ENCODE measurements at places on chromosomes 7 and 10.
A peak's percentile ranks its signal among the peaks of the same experiment; 100 is the strongest.

DNA sequence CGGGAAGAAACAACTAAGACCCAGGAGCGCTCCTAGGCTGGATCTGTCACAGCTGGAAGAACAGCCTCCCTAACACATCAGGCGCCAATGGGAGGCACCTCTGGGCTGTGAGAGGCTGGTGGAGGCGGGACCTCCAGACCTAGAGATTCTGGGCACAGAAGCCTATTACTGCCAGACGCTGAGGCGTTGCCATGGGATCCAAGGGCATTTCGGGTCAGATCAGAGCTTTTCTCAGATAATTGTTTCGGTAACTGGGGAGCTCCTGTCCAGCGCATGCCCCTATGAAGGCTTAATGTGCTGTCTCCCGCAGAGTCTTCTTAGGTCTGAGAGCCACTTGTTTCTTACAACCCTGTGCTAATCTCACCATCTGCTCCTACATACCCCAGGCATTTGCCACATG, 339.2 kb downstream of the ZNF716 start:
- DNase-seq = peak; percentile 79

DNA sequence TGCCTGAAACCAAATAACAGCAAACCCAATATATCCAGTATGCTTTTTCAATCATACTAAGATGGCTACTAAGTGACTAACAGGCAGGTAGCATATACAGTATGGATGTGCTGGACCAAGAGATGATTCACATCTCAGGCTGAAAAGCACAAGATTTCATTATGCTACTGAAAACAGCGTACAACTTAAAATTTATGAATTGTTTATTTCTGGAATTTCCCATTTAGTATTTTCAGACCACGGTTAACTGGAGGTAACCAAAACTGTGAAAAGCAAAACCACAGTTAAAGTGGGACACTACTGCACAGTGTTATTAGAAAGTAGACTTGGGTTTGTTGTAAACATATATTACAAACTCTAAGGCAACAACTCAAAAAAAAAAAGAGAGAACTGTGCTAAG, 91.5 kb downstream of the KMT2C start:
- DNase-seq = no peak

DNA sequence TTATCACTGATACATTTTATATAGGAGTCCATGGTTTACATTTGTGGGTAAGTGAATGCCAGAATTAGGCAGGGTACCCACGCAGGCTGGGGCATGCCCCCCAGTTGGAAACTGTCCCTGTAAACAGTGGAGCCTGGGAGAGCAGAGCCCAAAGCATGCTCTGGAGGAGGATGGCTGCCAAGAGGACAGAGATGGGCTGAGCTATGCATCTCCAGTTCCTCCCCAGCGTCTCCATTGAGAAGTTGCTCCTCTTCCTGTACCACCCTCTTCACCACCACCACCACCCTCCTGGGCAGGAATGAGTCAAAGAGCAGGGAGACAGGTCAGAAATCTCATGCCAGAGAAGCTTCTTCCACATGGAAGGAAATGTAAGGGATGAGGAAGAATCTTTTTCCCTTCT, 67.7 kb upstream of the KMT2E start:
- no peak for DNase-seq

DNA sequence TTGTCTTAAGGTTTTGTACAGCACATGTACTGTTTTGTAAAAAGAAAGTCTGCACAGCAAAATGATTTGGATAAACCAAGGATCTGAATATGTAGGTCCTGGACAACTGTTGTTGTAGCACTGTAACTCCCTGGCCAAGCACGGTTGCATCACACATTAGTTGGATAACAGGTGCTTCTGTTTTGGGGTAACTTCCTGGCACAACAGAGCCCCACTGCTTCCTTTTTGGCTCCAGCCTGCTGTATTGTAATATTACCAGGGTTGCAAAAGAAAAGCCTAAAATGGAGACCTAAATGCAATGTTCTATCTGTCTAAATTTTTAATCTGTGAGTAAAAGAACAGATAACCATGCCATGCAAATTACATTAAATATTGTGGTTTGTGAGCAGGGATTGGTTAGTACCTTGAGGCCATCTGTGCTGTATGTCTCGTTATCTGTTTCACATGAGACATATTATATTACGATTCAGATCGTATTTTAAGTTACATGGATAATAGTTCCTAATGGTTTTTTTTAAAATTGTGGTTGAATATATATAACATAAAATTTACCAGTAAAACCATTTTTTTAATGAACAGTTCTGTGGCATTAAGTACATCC, 27.5 kb upstream of the WAC start:
- DNase-seq = no peak

DNA sequence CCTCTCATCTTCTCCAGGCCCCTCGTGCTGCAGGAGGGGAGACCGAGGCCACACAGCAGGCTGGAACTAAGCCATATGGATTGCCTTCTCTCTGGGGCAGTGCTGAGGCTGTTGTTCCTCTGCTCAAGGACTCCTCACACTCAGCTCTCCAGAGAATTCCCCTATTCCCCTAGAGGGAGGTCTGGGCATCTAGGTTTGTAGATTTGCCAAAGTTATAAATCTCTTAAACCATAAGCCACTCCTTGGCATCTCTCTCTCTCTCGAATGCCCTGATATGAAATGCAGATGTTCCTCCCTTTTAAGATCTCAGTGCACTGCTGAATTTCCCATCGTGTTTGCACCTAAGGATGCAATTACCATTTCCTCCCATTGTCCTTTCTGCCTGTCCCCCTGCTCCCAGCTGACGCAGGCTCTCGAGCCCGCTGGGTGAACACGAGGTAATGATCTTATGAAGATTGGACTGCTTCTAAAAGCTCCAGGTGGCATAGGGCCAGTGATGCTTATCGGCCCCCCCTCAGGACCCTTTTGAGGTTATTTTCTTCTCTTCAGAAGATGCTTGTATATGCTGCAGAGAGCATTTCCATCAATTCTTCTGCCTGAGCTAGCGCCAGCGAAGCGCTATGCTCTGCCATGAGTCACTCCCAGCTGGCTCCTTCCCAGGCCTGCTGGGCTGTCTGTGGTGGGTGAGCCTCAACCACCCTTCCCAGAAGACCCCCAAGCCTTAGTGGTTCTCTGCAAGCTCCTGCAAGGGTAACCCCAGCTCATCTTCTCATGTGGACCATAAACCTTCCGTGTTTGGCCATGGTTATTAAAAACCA, 41.6 kb upstream of the AQP1 start:
- DNase-seq = no peak

- peak; percentile 19 for DNase-seq
Measured at GRCh38 chr7:123752534-123752933, 3.7 kb upstream of the WASL start.

- no peak for DNase-seq
Measured at GRCh38 chr7:111113263-111114017, 22.5 kb downstream of the LRRN3 start.

DNA sequence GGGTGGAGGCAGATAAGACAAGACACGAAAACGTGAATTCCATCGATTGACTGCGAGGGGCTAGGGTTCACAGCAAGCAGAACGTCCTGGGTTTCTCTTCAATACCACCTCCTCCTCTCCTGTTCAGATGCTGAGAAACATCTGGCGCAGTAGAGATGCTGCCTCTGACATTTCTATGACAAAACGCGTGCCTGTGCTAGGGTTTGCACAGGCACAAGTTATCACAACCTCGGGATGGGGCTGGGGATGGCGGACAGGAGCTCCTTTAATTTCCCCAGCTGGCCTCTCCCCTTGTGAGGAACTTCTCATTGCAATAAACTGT, 99.8 kb upstream of the SVIL start:
- no peak for DNase-seq

All from NCI-H82 (cell line).